ENCODE measurements at places on chromosomes 5 and 9.

GRCh38 chr5:38453921-38454320 lies 102.5 kb downstream of the LIFR start:
- DNase-seq, result no peak

GRCh38 chr9:108874058-108874788 lies 12.2 kb downstream of the ACTL7A start:
- DNase-seq, result no peak

- no peak for DNase-seq
Measured at GRCh38 chr9:32681751-32682150, 46.3 kb upstream of the TAF1L start.

DNA sequence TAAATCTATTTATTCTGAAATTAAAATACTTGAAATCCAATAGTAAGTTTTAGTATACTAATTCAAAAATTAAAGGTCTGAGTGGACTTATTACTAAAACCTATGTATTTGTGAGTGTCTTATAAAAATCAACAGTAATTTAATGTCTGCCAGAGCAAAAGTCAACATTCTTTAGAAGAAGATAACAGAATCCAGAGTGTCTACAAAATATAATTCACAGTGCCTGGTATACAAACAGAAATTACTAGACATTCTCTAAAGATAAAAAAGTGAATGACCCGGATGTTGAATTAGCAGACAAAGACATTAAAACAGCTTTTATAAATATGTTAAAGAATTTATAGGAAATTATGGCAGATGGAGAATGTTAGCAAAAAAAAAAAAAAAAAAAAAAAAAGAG lies 22.4 kb upstream of the IRX4 start:
- no peak for DNase-seq

DNA sequence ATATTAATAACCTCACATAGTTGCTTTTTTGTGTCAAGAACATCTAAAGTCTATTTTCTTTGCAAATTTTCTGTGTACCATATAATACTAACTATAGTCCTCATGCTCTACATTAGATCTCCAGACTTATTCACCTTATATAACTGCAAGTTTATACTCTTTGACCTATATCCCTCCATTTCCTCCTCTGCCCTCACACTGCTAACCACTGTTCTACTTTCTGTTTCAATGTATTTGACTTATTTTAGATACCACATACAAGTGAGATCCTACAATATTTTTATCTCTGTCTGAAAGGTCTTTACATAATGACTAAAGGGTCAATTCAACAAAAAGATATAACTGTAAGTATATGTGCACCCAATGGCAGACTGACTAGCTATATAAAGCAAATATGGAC lies 789.7 kb upstream of the ZNF608 start:
- DNase-seq, result no peak

DNA sequence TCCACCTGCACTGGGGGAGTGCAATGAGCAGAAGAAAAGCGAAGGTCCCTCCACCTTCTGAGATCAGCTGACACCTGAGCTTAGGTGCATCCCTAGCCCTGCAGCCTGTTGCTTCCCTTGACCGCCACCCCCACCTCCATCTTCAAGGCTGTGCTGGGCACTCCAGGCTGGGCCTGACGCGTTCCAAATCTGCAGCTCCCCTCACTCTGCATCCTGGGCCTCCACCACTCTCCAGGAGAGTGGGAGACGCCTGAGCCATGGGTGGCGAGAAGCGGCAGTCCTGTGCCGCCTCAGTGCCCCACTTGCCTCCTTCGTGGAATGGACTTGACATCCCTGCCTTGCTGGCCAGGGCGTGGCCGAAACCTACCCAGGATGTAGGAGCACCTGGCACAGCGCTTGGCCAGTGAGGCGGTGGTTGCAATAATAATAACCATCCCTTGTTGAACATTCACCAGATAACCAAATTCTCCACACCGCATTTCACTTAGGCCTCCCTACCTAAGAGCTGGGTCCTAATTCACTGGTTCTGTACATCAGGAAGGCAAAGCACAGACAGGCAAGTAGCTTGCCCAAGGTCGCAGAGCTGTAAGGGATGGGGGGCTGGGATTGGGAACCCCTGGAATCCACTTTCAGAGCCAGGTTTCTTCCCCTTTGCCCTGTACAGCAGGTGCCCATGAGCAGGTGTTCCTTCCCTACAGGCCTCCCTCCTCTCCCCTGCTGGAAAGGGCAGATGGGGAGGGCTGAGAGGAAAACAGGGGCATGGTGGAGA lies 11.7 kb downstream of the B4GALT7 start:
- no peak for DNase-seq

- no peak for DNase-seq
Measured at GRCh38 chr5:7745882-7746610, 104.9 kb downstream of the CFAP90 start.

- no peak for DNase-seq
Measured at GRCh38 chr5:24492229-24492628, 152.5 kb downstream of the CDH10 start.

DNA sequence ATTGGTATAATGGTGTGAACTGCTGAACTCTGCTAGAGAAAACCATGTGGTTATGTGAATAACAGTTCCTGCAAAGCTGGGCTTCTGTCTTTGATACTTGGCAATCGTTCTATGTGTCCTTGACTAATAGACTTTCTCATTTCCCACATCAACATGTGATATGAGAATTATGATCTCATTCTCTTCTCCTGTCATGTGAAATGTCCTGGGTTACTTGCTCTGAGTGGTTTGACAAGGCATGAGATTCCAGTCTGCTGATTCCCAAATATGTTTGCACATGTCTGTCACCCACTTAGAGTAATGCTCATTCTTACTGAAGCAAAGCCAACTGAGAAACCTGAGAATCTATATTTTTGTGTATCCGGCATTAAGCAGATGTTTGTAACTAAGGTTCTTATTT lies 141.2 kb downstream of the PARP8 start:
- DNase-seq, result no peak

GRCh38 chr9:82598241-82599039 lies 464.5 kb downstream of the RASEF start:
- DNase-seq, result no peak

DNA sequence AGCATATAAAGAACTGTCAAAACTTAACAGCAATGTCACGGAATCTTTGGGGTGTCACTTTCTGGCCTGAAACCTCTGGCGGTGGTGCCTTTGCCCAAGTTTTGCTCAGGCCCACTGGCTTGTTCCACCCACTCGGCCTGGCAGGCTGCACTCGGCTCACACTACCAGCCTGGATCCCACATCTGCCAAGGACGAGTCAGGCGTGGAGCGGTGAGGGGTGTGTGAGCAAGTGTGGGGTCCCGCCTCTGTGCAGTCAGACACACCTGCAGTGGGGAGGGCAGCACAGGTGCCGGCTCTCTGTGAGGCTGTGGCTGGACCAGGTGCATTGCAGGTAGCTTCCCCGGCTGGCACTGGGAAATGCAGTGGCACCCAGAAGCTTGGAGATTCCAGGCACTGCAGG lies 40.0 kb downstream of the TSPAN17 start:
- DNase-seq, result no peak

GRCh38 chr9:74447451-74448193 lies 49.5 kb upstream of the RORB start:
- no peak for DNase-seq

GRCh38 chr5:9865574-9865973 lies 235.4 kb upstream of the TAS2R1 start:
- no peak for DNase-seq

DNA sequence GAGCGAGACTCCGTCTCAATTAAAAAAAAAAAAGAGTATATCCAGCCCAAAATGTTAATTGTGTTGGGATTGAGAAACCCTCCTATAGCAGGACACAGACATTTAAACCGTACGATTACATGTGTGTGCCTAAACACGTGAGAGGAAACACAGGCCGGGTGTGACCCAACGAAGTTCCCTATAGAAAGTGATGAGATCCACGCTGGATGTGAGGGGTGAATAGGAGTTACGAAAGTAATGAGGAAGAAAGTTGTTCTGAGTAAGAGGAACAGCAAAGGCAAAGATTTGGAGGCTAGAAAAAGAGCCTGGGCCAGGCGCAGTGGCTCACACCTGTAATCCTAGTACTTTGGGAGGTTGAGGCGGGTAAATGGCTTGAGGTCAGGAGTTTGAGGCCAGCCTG lies 13.6 kb downstream of the NAIF1 start:
- DNase-seq, result no peak

DNA sequence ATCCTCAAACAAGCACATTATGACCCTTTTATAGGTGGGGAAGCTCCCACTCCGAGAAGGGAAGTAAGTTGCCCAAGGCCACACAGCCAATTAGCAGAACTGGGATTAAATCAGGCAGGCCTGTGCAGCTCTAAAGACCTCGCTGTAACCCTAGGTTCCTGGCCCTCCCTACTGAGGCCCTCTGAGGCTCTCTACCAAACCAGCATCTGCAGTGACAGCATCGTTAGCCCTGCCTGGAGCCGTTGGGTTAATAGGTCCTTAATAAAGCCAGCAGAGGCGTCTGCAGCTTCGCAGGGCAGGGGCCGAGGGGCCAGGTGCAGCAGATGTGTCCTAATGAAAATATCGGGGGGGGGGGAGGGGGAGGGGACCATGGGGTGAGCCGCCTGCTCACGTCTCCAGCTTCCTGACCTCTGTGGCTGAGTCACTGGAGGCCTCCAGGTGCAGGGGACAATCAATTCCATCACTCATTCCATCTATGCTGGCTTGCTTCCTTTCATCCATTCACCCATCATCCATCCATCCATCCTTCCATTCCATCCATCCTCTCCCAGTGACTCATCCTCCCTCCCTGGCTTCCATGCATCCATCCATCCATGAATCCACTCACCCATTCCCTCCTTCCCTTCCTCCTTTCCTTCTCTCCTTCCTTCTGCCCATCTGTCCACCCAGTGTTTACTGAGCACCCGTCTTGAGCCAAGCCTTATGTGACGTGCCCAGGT lies 203.9 kb downstream of the C9orf50 start:
- no peak for DNase-seq

GRCh38 chr5:10018201-10019069 lies 231.3 kb downstream of the ATPSCKMT start:
- DNase-seq, result no peak

All from NK-92 treated with Interleukin-12 subunit alpha and Interleukin-12 subunit beta, amount 100 ng/mL, for 24 hours (cell line).